ENCODE measurements at places on chromosomes 12 and 14.

DNA sequence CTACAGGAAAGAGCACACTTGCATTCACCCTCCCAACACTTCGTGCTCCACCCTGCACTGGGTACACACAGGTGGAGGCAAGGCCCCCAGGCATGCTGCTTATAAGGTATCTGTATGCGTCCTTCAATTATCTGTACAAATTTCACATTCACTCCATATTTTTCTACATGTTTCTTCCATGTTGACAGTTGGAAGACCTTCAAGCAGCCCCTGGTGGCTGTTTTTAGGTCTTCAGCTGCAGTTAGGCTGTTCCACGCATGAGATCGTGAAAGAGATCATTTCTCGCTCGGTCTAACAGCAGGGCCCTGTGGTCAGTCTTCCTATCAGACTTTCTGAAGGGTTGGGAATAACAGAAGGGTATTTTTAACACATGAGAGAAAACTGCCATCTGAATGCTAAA lies 47.1 kb downstream of the PLXNC1 start:
- no peak for DNase-seq

DNA sequence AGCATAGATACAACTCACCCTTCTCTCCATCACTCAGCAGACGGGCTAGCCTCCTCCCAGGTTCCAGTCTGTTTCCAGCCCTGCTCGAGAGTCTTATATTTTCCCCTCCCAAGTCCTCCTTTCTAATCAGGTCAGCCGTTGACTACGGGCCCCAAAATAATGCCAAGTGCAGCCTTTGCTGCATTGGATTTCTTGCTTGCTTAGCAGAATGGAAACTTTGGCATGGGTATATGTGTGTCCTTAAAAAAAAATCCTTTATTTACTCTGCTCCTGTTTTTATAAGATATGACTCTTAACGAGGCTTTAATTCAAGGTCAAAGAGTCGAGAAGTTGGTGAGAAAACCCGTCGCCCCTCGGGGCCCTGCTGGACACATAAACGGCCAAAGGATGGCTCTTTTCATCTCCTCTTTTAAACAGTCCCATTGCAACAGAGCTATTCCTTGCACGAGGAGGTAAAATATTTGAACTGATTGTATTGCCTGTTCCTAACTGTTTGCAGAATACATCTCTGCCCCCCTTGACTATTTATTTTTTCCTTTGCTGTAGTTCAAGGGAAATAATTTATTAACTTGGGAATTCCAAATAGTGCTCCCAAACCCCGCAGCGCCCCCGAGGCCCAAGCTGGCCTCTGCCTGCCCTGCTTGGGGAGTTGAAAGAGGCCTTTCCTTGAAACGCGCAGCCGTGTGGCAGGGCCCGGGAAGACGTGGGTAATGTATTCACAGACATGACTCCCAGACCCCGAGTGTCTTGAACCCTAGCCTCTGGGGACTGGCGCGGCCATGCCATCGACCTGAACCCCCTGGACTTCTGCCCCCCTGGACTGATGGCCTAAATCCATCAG lies 156.5 kb upstream of the MYL2 start:
- no peak for DNase-seq

DNA sequence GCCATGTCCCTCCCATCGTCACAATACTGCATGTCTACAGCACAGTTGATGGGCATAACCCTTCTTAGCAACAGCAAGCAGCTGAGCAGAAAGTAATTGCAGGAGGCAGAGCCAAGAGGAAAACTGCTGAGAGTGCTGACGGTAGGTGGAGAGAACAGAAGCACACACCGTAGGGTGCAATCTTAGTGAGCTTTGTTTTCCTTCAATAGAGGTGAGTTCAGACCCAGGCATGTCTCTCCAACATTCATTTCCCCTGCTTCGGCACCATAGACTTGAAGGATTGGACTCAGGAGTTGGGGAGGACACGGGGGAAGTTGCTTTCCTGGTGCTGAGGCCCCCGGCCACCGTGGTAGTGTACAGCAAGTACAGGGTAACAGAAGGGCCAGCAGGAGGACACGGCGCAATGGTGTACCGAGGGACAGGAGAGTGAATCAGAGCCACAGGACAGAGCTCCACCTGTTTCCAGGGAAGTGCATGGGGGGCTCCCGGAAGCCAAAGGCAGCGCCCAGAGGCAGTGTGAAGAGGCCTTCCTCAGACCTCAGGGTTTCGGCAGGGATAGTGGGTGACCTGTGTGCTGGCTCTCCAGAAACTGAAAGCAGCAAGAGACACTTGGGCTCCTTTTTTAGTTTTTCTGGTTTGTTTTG lies 36.3 kb upstream of the SINHCAF start:
- peak; percentile 33 for DNase-seq

- DNase-seq, result peak; percentile 92
Observed at GRCh38 chr14:74257078-74257940, 18.1 kb downstream of the VSX2 start.

DNA sequence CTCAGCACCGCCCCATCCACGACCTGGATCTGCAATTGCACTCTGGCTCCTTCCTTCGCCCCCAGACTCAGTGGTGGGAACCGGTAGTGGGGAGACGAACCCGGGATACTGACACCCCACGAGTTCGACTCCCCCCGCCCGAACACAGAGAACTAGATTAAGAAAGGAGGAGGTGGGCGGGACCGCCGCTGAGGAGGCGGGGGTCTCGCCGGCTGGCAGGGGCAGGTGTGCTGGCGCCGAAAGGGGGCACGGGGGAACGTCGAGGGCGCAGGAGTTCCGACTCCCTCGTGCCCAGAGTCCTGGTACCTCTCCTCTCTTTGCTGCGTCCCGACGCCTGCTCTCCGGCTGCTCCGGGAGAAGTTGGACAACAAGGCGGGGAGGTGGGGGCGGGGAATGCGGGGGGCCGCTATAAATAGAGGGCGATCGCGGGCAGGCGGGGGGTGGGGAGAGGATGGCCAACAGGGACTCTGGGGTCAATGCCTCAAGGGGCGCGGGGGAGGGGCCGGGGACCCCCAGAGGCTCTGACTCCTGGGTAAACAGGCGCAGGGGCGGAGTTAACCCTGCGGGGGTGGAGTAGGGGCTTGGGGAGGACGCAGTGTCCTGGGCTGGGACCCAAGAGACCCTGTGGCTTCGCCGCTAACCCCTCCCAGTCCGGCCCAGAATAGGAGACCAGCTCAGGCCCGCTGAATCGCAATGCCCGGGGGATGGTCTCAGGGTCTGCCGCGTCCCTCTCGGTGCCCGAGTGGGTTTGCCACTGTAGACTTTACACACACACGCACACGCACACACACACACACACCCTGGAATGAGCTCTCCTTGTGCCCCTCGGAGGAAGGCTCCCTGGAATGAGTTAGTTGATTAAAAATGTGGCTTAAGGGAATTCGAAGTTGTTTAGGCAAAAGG lies 761 bp upstream of the NDRG2 start:
- DNase-seq, result no peak

GRCh38 chr12:47370421-47370820 lies 290.7 kb upstream of the AMIGO2 start:
- no peak for DNase-seq

- no peak for DNase-seq
Observed at GRCh38 chr14:65377576-65377975, 35.0 kb upstream of the FUT8 start.

GRCh38 chr12:6786416-6787094 lies 2.8 kb upstream of the CD4 start:
- no peak for DNase-seq

- DNase-seq, result no peak
Observed at GRCh38 chr12:110012137-110012536, 12.9 kb downstream of the ANKRD13A start.

GRCh38 chr14:56278383-56278782 lies 160.2 kb downstream of the PELI2 start:
- DNase-seq, result no peak

- peak; percentile 88 for DNase-seq
Observed at GRCh38 chr12:131511391-131511802, 199.5 kb upstream of the SFSWAP start.

GRCh38 chr14:73492670-73493069 lies 1.9 kb downstream of the RIOX1 start:
- no peak for DNase-seq

GRCh38 chr14:104975481-104976197 lies 2.5 kb downstream of the AHNAK2 start:
- peak; percentile 68 for DNase-seq

DNA sequence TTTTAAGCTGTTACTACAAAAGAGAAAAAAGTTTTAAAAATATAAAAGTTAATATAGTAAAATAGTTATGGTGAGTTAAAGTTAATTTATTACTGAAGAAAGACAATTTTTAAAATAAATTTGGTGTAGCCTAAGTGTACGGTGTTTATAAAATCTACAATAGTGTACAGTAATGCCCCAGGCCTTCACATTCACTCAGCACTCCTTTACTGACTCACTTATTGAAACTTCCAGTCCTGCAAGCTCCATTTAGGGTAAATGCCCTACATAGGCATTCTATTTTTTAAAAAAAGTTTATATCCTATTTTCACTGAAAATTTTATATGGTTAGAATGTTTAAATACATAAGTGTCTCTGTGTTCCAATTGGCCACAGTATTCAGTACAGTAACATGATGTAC lies 769.5 kb upstream of the NOVA1 start:
- no peak for DNase-seq

DNA sequence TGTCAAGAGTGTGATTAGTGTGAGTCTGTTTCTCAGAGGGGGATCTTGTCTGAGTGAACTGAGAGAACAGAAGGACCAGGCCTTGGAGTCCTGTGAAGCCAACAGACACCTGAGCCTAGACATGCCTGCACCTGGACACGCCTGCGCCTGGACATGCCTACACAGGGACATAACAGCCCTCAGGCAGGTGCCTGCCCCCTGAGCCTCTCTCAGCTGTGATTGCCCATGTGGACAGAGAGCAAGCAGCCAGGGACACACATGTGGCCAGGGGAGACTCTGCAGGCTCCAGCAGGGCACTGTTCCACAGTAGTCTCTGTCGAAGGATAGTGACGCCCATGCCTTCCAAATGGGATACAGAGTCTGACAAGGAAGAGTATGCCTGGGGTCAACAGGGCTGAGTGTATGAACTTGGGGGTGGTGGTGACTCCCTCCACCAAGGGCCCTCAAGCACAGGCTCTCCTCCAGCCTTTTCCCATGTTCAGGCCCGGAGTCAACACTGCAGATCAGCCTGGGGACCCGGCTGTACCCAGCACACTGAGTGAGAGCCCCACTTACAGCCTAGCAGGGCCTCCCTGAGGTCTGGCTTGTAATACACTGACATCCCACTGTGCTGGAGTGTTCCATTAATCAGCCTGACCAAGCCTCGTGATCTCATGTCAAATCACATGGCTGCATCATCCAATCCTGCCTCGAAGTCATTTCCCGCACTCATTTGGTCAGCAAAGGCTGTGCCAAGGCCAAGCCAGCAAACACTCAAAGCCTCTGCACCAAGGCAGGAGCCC lies 173.0 kb downstream of the CALM1 start:
- no peak for DNase-seq
